ENCODE measurements at places on chromosomes 2 and 18.

DNA sequence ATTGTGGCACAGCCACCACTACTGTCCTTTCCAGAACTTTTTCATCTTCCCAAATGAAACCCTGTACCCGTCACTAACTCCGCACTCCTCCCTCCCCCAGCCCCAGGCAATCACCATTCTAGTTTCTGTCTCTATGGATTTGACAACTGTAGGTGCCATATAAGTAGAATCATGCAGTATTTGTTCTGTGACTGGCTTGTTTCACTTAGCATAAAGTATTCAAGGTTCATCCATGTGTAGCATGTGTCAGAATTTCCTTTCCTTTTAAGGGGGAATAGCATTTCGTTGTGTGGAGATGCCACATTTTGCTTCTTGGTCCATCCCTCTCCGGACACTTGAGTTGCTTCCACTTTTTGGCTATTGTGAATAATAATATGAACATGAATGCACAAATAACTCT is 842 bp upstream of the CKAP2L start:
- DNase-seq: no peak

- DNase-seq: no peak
These were observed 43.5 kb downstream of the CYP27C1 start for GRCh38 chr2:127176371-127177311.

GRCh38 chr18:32160547-32160946 is 29.3 kb upstream of the MEP1B start:
- DNase-seq: no peak

- no peak for DNase-seq
These were observed 437.4 kb upstream of the CDH19 start for GRCh38 chr18:67041334-67041733.

DNA sequence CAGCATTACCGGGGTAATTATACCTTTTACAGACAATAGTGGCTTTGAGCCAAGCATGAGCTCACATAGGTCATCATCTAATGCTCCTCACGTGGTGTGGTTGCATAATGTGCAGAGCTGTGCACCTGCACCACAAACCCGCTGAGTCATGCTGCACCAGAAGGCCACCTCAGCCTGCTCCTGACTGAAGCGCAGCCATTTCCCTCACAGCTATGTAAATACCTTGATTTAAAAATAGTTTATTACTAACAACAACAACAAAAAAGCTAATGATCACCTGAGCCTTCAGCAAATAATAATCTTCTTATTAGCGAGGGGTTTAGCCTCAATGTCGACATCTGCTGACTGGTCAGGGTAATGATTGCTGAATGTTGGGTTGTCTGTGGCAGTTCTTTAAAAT is 238.8 kb downstream of the MBD5 start:
- no peak for DNase-seq

All from activated CD8-positive, alpha-beta memory T cell treated with anti-CD3 and anti-CD28 coated beads for 1 hour (primary cell).